A549 treated with AZD2906 at 1 μM for 4 hours (cell line): ENCODE measurements at places on chromosomes 3 and 15. TPM values are rescaled to one million over a fixed set of nuclear protein-coding genes. Genes with fewer than 3 reads are reported as not detected.

The ABHD10 gene
- total RNA-seq, result 15.2 to 19.9 TPM (median 17.9 TPM) in 5 replicates

The SGO1 gene
- total RNA-seq, result 11.8 to 17.6 TPM (median 13.7 TPM) in 5 replicates

The HGD gene
- total RNA-seq, result 17.9 to 23.4 TPM (median 20.8 TPM) in 5 replicates

The ARGFX gene
- total RNA-seq, result not detected in 5 replicates

The FEZF2 gene
- not detected in 5 replicates for total RNA-seq

The CSPG4 gene
- total RNA-seq, result 0.09 to 0.15 TPM (median 0.13 TPM) in 5 replicates
